B cell (primary cell): ENCODE measurements at places on chromosomes 2 and 18.

DNA sequence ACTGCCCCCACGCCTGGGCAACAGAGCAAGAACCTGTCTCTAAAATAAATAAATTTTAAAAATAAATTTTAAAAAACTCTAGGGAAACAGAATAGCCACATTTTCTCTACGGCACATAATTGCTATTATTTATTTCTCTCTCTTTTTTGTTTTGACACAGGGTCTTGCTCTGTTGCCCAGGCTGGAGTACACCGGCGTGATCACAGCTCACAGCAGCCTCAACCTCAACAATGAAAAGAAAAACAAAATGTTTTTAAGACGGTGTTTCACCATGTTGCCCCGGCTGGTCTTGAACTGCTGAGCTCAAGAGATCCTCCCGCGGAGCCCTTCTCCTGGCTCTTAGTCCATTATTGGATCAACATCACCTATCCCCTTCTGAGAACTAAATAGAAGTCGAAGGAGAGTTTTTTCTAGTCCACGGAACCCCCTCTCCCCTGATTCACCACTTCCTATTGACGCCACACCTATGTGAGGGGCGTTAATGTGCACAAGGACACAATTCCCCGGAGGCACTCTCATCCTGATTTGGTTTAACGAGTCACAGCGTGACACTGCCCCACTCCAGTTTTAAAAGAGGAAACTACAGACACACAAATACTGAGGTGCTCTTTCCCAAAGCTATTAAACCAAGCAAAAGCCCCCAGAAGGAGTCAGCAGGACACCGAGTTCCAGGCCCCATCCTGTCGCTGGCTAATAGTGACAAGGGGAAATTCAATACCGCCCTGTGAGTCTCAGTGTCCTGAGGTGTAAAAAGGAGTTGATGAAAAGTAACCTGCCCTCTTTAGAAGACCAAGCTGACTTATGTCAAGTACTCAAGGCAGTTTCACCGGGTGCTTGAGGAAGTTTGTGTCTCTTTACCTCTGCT lies 1.1 kb downstream of the NPC1 start:
- DNase-seq, result peak; percentile 66

- no peak for DNase-seq
Measured at GRCh38 chr2:229152674-229153073, 118.4 kb downstream of the PID1 start.

- DNase-seq, result no peak
Measured at GRCh38 chr18:13564579-13564978, 161.8 kb downstream of the FAM210A start.

DNA sequence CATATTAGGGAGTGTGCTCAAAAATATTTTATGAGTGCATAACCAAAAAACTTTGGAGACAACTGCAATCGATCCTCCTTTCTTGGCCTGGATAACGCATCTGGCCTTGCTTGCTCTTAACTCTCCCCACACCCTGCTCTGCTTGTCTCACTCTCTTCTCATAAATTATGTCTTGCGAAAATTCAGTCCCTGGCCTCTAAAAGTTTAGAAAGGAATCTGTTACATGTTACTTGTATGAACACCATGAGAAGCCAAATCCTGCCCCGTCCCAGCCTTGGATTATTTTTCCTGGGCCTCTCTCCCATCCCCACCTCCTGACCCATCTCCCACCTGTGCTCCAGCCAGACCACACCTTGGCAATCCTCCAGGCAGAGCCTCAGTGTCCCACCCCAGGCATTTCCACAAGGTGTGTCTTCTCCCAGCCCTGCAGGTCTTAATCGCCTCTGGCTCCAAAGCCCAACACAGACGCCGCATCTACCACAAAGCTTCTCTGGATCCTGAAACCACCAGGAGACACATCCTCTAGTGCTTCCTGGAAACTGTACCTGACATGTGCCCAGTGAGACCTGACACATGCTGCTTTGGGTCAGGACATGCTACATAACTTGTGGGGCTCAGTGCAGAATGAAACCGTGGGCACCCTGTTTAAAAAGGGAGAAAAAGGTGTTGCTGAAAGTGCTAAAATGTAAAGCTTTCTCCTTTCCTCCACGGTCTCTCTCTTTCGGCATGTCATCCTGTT lies 99.6 kb upstream of the ST3GAL5 start:
- DNase-seq, result no peak

- DNase-seq, result no peak
Measured at GRCh38 chr18:61841706-61842105, 51.1 kb downstream of the RNF152 start.

GRCh38 chr2:14292964-14293363 lies 339.6 kb upstream of the LRATD1 start:
- DNase-seq, result no peak

- no peak for DNase-seq
Measured at GRCh38 chr18:13247506-13247905, 28.9 kb downstream of the LDLRAD4 start.

DNA sequence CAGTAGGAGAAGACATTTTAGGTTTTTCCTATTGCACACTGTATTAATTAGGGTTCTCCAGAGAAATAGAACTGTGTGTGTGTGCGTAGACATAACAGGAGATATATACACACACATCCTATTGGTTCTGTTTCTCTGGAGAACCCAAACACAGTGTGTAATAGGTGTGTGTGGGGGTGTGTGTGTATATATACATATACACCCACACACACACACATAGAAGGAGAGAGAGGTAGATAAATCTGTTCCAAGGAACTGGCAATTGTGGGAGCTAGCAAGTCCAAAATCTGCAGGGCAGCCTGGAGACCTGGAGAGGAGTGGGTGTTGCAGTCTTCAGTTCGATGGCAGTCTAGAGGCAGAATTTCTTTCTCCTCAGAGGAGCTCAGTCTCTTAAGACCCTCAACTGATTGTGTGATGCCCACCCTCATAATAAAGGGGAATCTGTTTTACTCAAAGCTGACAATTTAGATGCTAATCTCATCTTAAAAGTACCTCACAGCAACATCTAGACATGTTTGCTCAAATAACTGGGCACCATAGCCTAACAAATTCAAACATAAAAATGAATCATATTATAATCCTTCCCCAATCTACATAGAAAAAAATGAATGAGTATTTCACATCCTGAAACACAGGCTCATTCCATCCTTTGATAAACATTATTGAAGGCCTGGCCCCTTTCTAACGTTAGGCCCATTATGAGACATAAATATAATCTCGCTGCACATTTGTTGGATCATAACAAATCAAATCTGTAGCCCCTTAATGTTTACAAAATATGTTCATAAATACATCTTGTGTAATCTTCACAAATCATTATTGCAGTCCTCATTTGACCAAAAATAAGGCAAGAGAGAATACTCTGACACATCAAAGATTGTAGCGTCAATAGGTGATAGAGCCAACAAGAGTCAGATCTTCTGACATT lies 35.1 kb upstream of the RTN4 start:
- no peak for DNase-seq

DNA sequence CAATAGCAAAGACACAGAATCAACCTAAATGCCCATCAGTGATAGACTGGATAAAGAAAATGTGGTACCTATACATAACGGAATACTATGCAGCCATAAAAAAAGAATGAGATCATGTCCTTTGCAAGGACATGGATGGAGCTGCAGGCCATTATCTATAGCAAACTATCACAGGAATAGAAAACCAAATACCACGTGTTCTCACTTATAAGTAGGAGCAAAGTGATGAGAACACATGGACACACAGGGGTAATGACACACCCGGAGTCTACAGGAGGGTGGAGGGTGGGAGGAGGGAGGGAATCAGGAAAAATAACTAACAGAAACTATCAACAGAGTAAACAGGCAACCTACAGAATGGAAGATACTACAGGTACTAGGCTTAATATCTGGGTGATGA lies 46.6 kb upstream of the MAL start:
- no peak for DNase-seq

DNA sequence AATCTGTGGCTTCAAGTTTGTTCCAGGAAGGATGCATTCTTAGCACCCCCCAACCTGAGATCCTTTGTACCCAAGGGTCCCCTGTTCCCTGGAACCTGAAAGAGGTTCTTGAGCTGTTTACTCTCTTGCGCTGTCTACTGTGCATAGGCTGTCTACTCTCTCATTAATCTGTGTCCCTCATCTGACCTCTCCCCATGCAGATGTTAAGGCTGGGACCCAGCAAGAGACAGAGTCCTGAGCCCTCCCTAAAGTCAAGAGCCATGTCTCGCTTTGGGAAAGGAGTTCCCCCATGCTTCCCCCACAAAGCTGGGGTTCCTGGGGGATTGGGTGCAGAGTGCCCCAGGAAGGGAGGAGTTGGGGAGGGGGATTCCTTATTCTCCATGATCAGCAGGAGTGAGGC lies 312.9 kb downstream of the CYP26B1 start:
- DNase-seq, result no peak

DNA sequence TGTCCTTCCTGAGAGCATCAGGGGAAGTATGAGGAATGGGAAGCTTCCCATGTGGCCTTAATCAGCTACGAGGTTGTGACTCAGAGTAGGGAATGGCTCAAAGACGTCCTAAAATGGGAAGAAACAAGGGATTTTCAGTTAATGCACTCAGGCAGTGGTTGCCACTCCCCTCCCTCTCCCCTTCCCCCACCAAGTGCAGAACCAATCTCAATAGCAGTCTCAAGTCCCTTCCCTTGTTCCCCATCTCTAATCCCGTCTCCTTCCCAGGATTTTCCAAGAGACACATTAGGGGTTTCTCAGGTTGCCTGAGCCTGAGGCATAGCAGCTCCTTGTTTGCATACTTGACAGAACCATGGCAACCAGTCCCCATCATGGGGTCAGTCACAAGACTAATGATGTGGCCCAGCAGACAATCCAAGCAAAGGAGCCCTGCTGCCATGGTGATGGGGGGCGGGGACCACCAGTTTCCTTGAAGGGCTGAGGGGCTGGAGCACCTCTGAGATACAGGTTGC lies 18.2 kb upstream of the RESP18 start:
- DNase-seq, result no peak

DNA sequence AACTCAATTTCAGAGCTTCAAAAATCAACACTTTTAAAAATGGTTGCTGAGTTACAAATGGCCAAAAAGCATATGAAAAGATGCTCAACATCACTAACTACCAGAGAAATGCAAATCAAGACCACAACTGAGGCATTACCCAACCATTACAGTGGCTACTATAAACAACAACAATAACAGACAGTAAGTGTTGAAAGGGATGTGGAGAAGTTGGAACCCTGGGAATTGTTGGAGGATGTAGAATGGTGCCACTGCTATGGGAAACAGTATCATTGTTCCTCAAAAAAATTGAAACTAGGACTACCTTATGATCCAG lies 173.3 kb upstream of the SPRED2 start:
- DNase-seq, result no peak

GRCh38 chr18:76499637-76500340 lies 4.7 kb upstream of the ZNF516 start:
- DNase-seq, result peak; percentile 85

GRCh38 chr18:37084912-37085311 lies 256.0 kb downstream of the KIAA1328 start:
- no peak for DNase-seq
